ENCODE measurements at places on chromosomes 6 and 20. TPM values are rescaled to one million over a fixed set of nuclear protein-coding genes. Genes with fewer than 3 reads are reported as not detected.

DNA sequence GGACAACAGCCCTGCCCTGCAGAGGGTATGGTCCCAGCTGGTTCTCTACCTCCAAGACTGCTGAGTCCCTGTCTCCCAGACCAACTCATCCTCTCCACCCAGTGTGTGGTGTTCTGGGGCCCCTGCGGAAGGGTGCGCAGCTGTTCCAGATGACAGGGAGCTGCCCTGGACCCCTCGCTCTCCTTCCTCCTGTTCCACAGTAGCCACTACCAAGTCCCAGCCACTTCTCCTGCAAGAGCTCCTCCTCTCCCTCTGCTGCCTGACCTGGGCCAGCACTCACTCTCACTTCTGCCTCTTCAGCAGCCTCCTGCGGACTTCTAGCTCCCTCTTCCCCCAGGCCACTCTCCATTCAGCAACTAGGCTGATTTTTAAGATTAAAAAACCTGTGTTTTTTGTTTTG is 40.1 kb upstream of the TMEM181 start:
- no peak for DNase-seq

GRCh38 chr20:40265825-40266533 is 423.1 kb downstream of the MAFB start:
- DNase-seq: peak; percentile 14

GRCh38 chr20:5191829-5192569 is 65.2 kb downstream of the CDS2 start:
- DNase-seq: peak; percentile 58

GRCh38 chr20:58059260-58059544 is 169.3 kb downstream of the ANKRD60 start:
- no peak for DNase-seq

The ZHX3 gene
- total RNA-seq: 5.4 TPM

Data from Daoy (cell line).